ENCODE measurements at places on chromosomes 4 and X. TPM values are rescaled to one million over a fixed set of nuclear protein-coding genes. Genes with fewer than 3 reads are reported as not detected.

TLR10 gene
- 1.4 TPM for total RNA-seq

GRCh38 chrX:154804261-154804956 is 876 bp downstream of the MPP1 start:
- DNase-seq = no peak

GRCh38 chr4:185212581-185212980 is 3.2 kb downstream of the SNX25 start:
- no peak for DNase-seq

YY2 gene
- total RNA-seq = 1.9 TPM

SLIT2 gene
- total RNA-seq = 0.97 TPM

SSX2 gene
- not detected for total RNA-seq

- no peak for DNase-seq
These were observed 181.7 kb downstream of the AR start for GRCh38 chrX:67725471-67725870.

GRCh38 chr4:113957956-113958355 is 21.5 kb downstream of the ARSJ start:
- no peak for DNase-seq

GPC4 gene
- total RNA-seq = 2.7 TPM
